Kidney (tissue), 22 donors: ENCODE measurements at places on chromosomes 7 and 10.

GRCh38 chr7:30788640-30789333 is 17.6 kb downstream of the MINDY4 start:
- DNase-seq, result no peak

GRCh38 chr7:44093102-44093641 is 10.8 kb upstream of the POLM start:
- no peak for DNase-seq

DNA sequence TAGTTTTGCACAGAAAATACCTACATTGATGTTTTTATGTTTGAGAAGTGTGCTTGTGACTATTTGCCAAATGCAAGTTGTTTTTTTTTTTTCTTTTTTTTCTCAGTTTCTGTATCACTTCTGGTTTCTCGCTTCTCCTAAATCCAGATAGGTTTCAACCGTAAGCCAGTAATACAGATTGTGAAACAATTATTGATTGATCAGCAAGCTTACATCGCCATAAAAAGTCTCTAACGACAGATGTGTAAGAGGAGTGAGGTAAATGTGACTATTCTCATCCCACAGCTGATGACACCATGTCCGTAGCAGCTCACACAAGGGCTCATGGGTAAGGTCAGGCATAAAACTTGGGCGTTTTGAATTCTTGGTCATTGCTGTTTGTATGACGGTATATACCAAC is 202.8 kb upstream of the AKR1E2 start:
- no peak for DNase-seq

DNA sequence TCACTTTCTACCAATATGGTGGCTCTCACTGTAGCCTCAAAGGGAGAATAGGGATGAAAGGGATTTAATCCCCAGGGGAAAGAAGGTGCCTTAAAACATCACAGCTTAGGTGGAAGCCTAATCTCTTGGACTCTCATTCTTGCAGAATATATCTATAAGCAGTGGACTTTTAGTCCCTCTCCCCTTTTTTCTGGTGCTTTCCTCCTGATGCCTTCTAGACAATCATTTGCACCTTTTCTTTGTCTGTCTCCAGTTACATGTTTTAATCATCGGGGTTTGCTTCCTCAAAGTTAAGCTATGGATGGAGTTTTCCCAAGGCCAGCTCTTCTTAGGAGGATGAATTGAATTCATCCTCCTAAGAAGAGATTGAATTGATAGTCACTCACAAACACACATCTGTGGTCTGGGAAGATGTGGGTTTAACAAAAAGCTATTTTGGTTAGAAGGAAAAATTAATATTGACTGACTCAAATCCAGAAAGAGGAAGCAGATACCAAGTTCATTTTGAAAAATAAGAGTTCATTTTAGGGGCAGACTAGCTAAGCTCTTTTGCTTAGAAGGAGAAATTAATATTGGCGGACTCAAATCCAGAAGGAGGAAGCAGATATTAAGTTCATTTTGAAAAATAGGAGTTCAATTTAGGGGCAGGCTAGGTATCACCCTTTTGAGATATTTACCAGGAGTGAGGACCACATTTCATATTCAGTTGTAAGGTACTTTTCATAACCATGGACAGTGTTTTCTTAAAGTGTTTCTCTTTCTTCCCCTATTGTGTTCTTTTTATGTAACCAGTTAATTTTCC is 35.2 kb upstream of the PLEKHS1 start:
- no peak for DNase-seq

DNA sequence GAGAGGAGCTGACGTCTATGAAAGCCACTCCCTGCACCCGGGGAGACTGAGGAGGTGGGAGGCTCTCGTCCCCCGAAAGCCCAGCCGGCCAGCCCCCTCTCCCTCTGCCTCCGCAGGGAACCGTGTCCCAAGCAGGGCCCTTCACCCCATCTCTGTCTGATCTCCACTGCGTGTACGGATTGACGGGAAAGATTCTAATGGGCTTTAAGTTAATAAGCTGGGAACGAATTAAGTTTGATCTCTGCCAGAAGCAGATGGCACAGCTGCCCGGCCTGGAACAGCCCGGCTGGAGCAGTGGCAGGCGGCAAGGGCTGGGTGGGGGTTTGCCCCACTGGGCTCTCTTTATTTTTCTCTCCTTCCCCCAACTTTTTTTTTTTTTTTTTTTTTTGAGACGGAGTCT is 6.1 kb upstream of the SLC29A4 start:
- no peak for DNase-seq

DNA sequence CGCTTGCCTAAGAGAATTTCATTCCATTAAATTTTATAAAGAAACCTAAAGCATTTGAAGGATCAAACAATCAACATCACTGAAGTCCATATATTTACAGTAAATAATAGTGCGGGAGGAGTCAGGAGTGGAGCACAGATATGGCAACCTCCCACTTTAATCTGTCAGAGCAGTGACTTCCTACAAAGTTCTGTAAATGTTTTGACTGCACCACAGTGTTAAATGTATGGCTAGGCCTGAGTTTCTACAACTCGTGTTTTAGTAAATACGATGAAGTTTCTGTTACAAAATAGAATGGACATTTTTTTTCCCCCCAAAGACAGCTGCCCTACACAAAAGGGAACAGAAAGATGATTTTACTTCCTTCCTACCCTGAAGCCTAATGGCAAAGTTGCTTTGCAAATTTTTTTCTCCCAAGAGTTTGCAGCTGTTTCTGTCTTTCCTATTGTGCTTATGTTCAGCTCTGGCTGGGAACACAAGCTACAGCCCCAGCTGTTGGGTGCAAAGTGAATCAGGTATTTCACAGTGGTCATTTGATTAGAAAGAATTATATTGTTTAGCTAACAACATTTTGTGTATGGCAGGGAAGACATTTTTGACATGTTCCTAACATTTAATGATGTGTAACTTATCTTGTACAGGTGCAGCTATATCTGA is 62.1 kb downstream of the MET start:
- no peak for DNase-seq

DNA sequence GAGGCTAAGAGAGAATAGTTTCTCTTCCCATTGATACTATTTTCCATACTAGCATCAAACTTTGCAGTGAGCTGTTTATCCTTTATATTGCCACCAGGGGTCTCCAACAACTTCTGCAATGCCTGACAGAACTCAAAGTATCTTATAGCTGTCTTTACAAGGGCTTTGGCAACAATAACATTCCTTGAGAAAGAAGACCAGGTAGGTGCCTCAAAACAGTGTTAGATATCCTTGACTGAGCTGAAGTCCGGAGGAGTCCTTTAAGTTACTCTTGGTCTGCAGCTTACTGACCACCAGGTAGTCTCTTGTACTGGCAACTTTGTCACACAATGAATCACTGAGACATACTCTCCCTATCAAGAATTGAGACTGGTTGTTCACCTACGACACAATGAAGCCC is 30.0 kb upstream of the TES start:
- DNase-seq, result no peak

GRCh38 chr10:31896968-31897384 is 31.7 kb downstream of the ARHGAP12 start:
- DNase-seq, result no peak

GRCh38 chr10:61244261-61244775 is 208.9 kb downstream of the TMEM26 start:
- DNase-seq, result no peak

DNA sequence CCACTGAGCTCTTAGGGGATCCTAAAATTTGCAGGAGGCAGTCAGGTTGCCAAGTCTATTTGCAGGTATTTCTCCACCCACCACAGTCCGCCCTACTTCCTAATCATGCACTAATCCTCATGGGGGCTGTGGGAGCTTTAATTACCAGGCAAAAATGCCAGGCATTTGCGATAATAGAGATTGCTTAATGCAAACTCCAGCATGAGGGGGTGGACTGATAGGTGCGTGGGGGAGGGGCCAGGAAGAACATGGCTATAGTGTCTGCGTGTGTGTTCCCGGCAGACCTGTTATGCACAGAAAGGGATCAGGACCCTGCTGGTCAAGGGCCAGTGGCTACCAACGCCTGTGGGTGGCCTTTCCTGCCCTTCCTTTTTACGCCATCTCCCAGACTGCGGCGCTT is 15.6 kb upstream of the AQP1 start:
- no peak for DNase-seq
